ENCODE measurements at places on chromosomes 12 and 14. TPM values are rescaled to one million over a fixed set of nuclear protein-coding genes. Genes with fewer than 3 reads are reported as not detected.

- no peak for DNase-seq
- no peak overlapping the region for H3K4me3 ChIP-seq
- H3K27ac ChIP-seq = no peak overlapping the region
- H3K36me3 ChIP-seq = no peaks in the 10 kb centered on the region
- H3K4me1 ChIP-seq = no peaks in the 10 kb centered on the region
Measured at GRCh38 chr14:60348211-60348610, 99.2 kb downstream of the PPM1A start.

- peaks cover 48% of the 10 kb centered on the region for H3K4me1 ChIP-seq
- H3K4me3 ChIP-seq = no peak overlapping the region
- H3K27me3 ChIP-seq = no peaks in the 10 kb centered on the region
- DNase-seq = no peak
Measured at GRCh38 chr12:49916129-49916919, 12.6 kb upstream of the FAIM2 start.

DNA sequence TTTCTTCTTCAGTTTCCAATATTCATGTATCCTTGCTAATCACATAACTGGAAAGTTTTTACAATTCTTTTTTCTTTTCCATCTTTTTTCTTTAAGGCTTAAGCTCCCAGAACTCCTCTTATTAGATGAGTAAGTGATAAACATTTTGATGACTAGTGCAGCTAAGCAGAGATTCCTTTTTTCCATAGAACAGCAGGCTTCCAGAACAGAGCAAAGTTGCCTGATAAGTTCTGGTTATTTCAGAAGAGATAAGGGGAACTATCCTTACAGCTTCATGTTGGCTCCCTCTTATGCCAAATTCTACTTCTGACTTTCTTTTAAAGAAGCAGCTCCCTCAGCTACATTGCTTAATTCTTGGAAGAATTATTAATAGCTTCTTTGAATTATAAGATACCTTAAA is 194.7 kb upstream of the FAR2 start:
- no peak for DNase-seq
- no peaks in the 10 kb centered on the region for H3K36me3 ChIP-seq
- H3K27ac ChIP-seq = no peak overlapping the region
- no peaks in the 10 kb centered on the region for H3K27me3 ChIP-seq
- no peak overlapping the region for H3K4me3 ChIP-seq

The FGF23 gene
- not detected for total RNA-seq

- no peaks in the 10 kb centered on the region for H3K27me3 ChIP-seq
- no peaks in the 10 kb centered on the region for H3K36me3 ChIP-seq
- H3K27ac ChIP-seq = peak within 1 kb of the TSS; percentile 94
- H3K4me3 ChIP-seq = peak within 1 kb of the TSS; percentile 21
Measured at GRCh38 chr14:63204407-63205043, at the start of gene RHOJ. TSS of gene RHOJ (plus strand) at chr14:63204443. CDS start at chr14:63204870, 427 bp downstream.

- no peak overlapping the region for H3K4me3 ChIP-seq
- DNase-seq = no peak
- no peaks in the 10 kb centered on the region for H3K4me1 ChIP-seq
- H3K36me3 ChIP-seq = no peaks in the 10 kb centered on the region
- H3K27ac ChIP-seq = no peak overlapping the region
- no peaks in the 10 kb centered on the region for H3K27me3 ChIP-seq
Measured at GRCh38 chr14:94354638-94355185, 31.6 kb upstream of the SERPINA6 start.

DNA sequence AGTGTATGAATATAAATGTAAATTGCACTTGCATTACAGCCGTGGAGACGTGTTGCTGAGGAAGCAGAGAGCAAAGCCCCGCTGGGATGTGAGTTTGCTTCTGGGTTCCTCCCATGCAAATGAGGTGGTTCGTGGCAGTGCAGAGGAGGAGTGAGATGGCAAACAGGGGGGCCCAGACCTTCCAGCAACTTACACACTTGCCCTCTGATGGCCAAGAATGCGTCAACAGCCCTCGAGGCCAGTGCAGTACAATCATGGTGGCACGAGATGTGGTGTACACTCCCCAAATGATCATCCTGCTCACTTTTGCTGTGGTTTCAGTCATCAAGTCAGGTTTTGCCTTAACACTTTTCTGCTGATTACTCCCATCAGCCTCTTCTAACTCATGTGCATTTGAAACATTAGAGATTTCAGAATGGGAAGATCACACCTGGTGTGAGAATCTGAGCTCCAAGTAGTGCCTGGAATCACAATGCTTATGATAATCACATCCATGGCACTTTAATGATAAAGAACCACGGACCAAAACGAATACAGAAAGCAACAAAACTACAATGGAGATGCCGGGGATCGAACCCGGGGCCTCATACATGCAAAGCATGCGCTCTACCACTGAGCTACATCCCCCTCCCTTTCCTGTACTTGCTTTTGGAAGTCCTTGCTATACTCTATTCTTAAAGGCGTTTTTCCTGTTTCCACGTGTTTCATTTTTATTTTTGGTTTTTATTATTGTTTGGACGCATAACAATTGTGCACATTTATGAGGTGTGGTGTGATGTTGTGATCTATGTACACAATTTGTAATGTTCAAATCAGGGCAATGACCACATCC is 7.0 kb upstream of the UBC start:
- H3K27me3 ChIP-seq = no peaks in the 10 kb centered on the region
- H3K27ac ChIP-seq = peak overlapping the region; percentile 100
- no peak for DNase-seq

The CACNA2D4 gene
- 0.27 TPM for total RNA-seq

GRCh38 chr12:58079806-58080205 is 138.4 kb downstream of the ATP23 start:
- H3K27me3 ChIP-seq = no peaks in the 10 kb centered on the region
- no peaks in the 10 kb centered on the region for H3K36me3 ChIP-seq
- DNase-seq = no peak
- H3K27ac ChIP-seq = no peak overlapping the region

The DNAI7 gene
- total RNA-seq = not detected

GRCh38 chr12:6643569-6644256 is 3.5 kb downstream of the ACRBP start:
- no peak for DNase-seq
- no peak overlapping the region for H3K27ac ChIP-seq
- H3K4me3 ChIP-seq = no peak overlapping the region
- H3K36me3 ChIP-seq = no peaks in the 10 kb centered on the region
- peaks cover 3% of the 10 kb centered on the region for H3K27me3 ChIP-seq

The TMEM229B gene
- 0.61 TPM for total RNA-seq

The RNASE3 gene
- total RNA-seq = not detected

GRCh38 chr14:75542588-75543091 is 20.4 kb downstream of the BATF start:
- H3K4me1 ChIP-seq = peaks cover 22% of the 10 kb centered on the region
- no peaks in the 10 kb centered on the region for H3K27me3 ChIP-seq
- H3K4me3 ChIP-seq = no peak overlapping the region
- DNase-seq = peak; percentile 26
- peak overlapping the region; percentile 65 for H3K27ac ChIP-seq

DNA sequence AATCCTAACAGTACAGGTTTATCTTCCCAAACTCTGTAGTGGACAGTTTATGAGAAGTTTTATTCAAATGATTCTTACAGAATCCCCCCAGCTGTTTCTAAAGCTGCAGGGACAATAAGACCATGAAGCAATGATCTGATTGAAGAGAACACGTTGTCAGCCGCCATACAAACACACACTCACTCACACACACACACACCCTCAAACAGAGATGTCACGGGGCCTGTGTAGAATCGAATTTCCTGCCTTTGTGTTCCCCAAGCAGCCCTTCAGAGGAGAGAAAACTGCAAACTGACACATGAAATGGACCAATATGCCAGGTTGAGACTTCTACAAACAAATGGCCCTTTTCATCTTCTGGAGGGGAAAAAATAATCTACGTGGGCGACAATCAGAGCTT is 80.5 kb upstream of the TBX3 start:
- no peak overlapping the region for H3K4me3 ChIP-seq
- no peaks in the 10 kb centered on the region for H3K36me3 ChIP-seq
- H3K27ac ChIP-seq = no peak overlapping the region
- peaks cover 8% of the 10 kb centered on the region for H3K4me1 ChIP-seq
- no peaks in the 10 kb centered on the region for H3K27me3 ChIP-seq
- DNase-seq = no peak

- no peaks in the 10 kb centered on the region for H3K36me3 ChIP-seq
- no peaks in the 10 kb centered on the region for H3K27me3 ChIP-seq
- DNase-seq = no peak
- no peak overlapping the region for H3K4me3 ChIP-seq
- H3K4me1 ChIP-seq = no peaks in the 10 kb centered on the region
- H3K27ac ChIP-seq = no peak overlapping the region
Measured at GRCh38 chr14:61080591-61081010, 99.6 kb downstream of the SLC38A6 start.

GRCh38 chr14:34465069-34465859 is 3.2 kb upstream of the SPTSSA start:
- DNase-seq = no peak
- H3K27ac ChIP-seq = no peak overlapping the region
- H3K27me3 ChIP-seq = no peaks in the 10 kb centered on the region
- no peaks in the 10 kb centered on the region for H3K36me3 ChIP-seq
- peaks cover 30% of the 10 kb centered on the region for H3K4me1 ChIP-seq

- DNase-seq = no peak
- no peak overlapping the region for H3K4me3 ChIP-seq
- H3K27me3 ChIP-seq = no peaks in the 10 kb centered on the region
Measured at GRCh38 chr12:115470977-115471376, 787.0 kb upstream of the TBX3 start.

- H3K36me3 ChIP-seq = peaks cover 73% of the 10 kb centered on the region
- H3K4me3 ChIP-seq = no peak overlapping the region
- H3K27ac ChIP-seq = no peak overlapping the region
- peaks cover under 1% of the 10 kb centered on the region for H3K4me1 ChIP-seq
Measured at GRCh38 chr14:75667099-75667765, 6.2 kb downstream of the TTLL5 start.

The PTPRO gene
- total RNA-seq = 0.76 TPM

The ERBB3 gene
- total RNA-seq = 71.9 TPM

DNA sequence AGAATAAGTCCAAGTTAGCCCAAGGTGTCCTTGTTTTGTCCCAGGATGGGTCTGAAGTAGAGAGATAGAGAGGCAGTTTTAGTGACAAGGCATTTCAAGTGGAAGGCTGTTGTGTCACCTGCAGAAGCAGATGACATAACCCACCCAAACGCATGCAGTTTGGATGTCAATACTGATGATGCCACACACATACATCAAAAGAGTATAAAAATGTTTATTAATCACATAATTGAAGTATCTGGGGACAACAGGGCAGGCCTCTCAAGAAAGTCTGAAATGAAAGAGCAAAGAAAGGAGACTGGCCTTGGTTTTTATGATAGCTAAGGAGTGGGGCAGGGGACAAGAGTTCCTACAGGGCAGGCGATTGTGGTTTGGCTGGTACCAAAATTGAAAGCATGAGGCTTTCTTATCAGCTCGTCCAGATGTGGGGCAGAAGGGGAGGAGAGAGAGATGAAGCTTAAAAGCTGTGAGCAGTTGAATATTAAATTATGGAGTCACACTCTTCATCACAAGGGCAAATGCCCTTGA is 78.4 kb upstream of the TSPAN8 start:
- no peak overlapping the region for H3K4me3 ChIP-seq
- no peaks in the 10 kb centered on the region for H3K36me3 ChIP-seq
- H3K27ac ChIP-seq = no peak overlapping the region
- DNase-seq = no peak

DNA sequence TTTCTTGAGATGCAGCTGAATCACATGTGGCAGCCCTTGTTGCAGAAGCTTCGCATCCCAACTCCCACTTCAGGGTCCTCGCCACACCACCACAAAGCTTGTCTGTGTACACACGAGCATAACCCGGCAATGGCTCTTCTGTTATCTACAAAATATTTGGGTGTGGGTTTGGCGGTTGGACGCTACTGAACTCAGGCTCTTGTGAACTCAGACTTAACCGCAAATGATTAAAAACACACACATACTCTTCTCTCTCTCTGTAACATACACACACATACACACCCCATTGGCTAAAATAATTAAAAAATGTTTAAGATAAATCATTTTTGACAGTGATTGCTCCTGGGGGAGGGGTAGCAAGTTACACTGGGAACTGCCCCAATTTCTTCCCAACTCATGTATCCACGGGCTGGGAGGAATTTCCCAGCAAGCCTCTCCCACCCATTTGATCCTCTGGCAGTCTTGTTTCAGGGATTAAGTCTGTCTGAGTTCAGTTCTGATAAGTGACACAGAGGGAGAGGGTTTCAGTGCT is 63.7 kb upstream of the MANSC4 start:
- H3K27me3 ChIP-seq = no peaks in the 10 kb centered on the region
- DNase-seq = no peak
- H3K27ac ChIP-seq = no peak overlapping the region
- no peaks in the 10 kb centered on the region for H3K36me3 ChIP-seq

The SLC8A3 gene
- total RNA-seq = 0.09 TPM

- H3K36me3 ChIP-seq = no peaks in the 10 kb centered on the region
- H3K4me3 ChIP-seq = no peak overlapping the region
- no peak for DNase-seq
- H3K4me1 ChIP-seq = peaks cover 37% of the 10 kb centered on the region
Measured at GRCh38 chr14:61147381-61147821, 133.7 kb downstream of the TMEM30B start.

The TAS2R42 gene
- not detected for total RNA-seq

DNA sequence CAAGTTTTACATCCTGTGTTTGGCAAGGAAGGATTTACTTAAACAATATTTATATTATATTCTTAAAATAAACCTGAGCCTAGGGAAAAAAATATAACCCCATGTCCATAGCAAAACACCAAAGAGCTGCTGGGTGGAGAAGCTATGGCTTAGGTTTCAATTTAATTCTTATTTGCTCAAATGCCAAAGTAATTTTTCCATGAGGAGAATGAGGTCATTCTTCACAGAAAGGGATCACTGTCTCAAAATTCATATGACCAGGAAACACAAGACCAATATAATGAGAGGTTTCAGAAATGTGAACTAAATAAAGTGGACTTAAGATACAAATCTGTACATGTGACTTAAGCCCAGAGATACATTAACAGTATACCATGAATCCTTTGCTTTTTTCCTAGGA is 195.0 kb downstream of the PHLDA1 start:
- H3K27me3 ChIP-seq = no peaks in the 10 kb centered on the region
- H3K4me1 ChIP-seq = peaks cover 17% of the 10 kb centered on the region
- DNase-seq = no peak
- H3K27ac ChIP-seq = no peak overlapping the region

DNA sequence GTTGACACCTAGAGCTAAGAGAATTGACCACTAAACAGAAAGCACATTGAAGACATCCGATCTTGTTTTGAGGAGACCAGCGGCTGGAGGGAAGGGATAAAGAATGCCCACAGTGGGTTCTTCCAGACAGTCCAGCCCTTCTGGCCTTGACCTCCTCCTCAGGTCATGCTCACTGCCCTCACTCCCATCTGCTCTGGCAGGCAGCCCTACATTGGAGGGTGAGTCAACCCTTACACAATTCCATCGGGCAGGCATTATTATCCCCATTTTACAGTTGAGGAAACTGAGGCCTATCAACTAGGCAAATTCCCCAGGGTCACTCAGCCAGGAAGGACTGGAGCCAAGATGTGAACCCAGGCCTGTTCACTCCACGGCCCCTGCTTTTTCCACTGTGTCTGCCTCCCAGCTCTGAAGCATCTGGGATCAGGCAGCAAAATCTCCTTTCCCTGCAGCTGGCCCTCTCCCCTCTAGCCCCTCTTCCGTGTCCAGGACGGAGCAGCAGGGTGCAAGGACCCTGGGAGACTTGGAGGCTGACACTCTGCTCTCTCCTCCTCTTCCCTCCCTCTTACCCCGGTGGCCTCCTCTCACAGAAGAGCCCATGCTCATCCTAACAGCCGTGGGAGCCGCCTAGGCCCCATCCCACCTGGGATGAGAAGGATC is 5.3 kb downstream of the SCNN1A start:
- H3K4me1 ChIP-seq = peaks cover 26% of the 10 kb centered on the region
- H3K36me3 ChIP-seq = no peaks in the 10 kb centered on the region
- H3K4me3 ChIP-seq = no peak overlapping the region
- no peak for DNase-seq
- H3K27ac ChIP-seq = peak overlapping the region; percentile 95

The IL31 gene
- total RNA-seq = not detected

The GUCY2C gene
- not detected for total RNA-seq

The AQP6 gene
- total RNA-seq = not detected

All from esophagus squamous epithelium (tissue), 5 donors.